ENCODE measurements at places on chromosomes 12 and 14. TPM values are rescaled to one million over a fixed set of nuclear protein-coding genes. Genes with fewer than 3 reads are reported as not detected.

The GARIN6 gene
- not detected for total RNA-seq

The CLEC1A gene
- total RNA-seq = 2.4 TPM

The TCL1B gene
- not detected for total RNA-seq

The DIO2 gene
- total RNA-seq = 2.7 TPM

The DPPA3 gene
- total RNA-seq = not detected

The C14orf180 gene
- not detected for total RNA-seq

The RDH12 gene
- total RNA-seq = not detected

The HOXC13 gene
- not detected for total RNA-seq

The TMEM52B gene
- total RNA-seq = not detected

The CCDC184 gene
- total RNA-seq = 0.28 TPM

The MYO1H gene
- total RNA-seq = not detected

The EFS gene
- total RNA-seq = not detected

The HOXC12 gene
- not detected for total RNA-seq

The SLC39A2 gene
- not detected for total RNA-seq

The CD4 gene
- total RNA-seq = 0.09 TPM

The MUCL1 gene
- total RNA-seq = not detected

The TMEM30B gene
- total RNA-seq = 0.09 TPM

The OAS2 gene
- 5.8 TPM for total RNA-seq

The DCN gene
- total RNA-seq = 21.3 TPM

The EML5 gene
- not detected for total RNA-seq

The KRT78 gene
- total RNA-seq = not detected

The SCYL2 gene
- 33.8 TPM for total RNA-seq

The TESPA1 gene
- total RNA-seq = not detected

The CCDC175 gene
- not detected for total RNA-seq

The HOXC5 gene
- total RNA-seq = not detected

The CABP1 gene
- total RNA-seq = 0.09 TPM

The PALS1 gene
- 21.8 TPM for total RNA-seq

The TMCC3 gene
- 30.9 TPM for total RNA-seq

The DTX1 gene
- total RNA-seq = under 0.01 TPM

The TMEM229B gene
- 0.19 TPM for total RNA-seq

The DYRK2 gene
- total RNA-seq = 9.7 TPM

The OTOGL gene
- 1.4 TPM for total RNA-seq

The TMTC1 gene
- total RNA-seq = 45.8 TPM

The KCNC2 gene
- not detected for total RNA-seq

All from endothelial cell of coronary artery (primary cell).